Activated CD4-positive, CD25-positive, alpha-beta regulatory T cell treated with anti-CD3 and anti-CD28 coated beads, Interleukin-2, amount 50 U/mL, for 16 hours (primary cell): ENCODE measurements at places on chromosomes 3 and 15.

GRCh38 chr15:90558171-90558573 lies 28.4 kb downstream of the CRTC3 start:
- no peak for DNase-seq

GRCh38 chr3:181558870-181559269 lies 152.9 kb upstream of the SOX2 start:
- DNase-seq: no peak

- no peak for DNase-seq
Measured at GRCh38 chr3:77242371-77242770, 202.5 kb downstream of the ROBO2 start.

- no peak for DNase-seq
Measured at GRCh38 chr3:58434990-58435389, 1.4 kb upstream of the PDHB start.

- DNase-seq: no peak
Measured at GRCh38 chr3:14767245-14768051, 51.3 kb upstream of the FGD5 start.

GRCh38 chr3:24197809-24198208 lies 252.7 kb downstream of the NR1D2 start:
- no peak for DNase-seq

GRCh38 chr3:52786330-52787215 lies 8.0 kb upstream of the ITIH3 start:
- DNase-seq: no peak

DNA sequence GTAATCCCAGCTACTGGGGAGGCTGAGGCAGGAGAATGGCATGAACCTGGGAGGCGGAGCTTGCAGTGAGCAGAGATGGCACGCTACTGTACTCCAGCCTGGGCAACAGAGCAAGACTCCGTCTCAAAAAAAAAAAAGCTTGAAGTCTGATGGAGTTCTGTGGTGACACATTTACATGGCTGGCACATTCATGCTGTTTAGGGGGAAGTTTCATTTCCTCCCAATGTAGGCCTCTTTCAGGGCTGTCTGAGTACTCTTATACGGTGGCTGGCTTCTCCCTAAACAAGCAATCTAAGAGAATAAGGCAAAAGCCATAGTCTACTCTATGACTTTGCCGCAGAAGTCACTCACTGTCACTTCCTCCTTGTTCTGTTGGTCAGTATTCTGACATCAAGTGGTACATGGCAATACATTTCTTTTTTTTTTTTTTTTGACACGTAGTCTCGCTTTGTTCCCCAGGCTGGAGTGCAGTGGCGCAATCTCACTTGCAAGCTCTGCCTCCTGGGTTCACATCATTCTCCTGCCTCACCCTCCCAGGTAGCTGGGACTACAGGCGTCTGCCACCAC lies 41.2 kb downstream of the OIP5 start:
- no peak for DNase-seq

- DNase-seq: no peak
Measured at GRCh38 chr15:66766282-66767230, 64.5 kb downstream of the SMAD6 start.

DNA sequence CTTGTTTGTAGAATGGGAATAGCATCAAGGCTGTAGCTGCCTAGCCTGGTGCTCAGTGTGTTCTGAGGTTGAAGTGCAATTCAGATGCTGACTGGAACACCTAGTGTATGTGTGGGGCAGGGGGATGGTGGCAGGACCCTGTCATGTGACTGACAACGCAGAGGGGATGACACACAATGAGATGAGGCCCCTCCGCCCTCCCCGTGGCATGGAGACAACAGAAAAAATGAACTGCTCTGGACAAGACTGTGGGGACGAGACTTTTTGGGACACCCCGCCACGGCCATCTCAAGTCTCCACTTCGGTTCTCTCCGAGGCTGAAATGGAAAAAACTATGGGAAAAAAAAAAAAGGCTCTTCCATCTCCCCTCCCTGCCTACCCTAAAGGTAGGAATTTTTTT lies 10.4 kb upstream of the SEC13 start:
- DNase-seq: no peak

DNA sequence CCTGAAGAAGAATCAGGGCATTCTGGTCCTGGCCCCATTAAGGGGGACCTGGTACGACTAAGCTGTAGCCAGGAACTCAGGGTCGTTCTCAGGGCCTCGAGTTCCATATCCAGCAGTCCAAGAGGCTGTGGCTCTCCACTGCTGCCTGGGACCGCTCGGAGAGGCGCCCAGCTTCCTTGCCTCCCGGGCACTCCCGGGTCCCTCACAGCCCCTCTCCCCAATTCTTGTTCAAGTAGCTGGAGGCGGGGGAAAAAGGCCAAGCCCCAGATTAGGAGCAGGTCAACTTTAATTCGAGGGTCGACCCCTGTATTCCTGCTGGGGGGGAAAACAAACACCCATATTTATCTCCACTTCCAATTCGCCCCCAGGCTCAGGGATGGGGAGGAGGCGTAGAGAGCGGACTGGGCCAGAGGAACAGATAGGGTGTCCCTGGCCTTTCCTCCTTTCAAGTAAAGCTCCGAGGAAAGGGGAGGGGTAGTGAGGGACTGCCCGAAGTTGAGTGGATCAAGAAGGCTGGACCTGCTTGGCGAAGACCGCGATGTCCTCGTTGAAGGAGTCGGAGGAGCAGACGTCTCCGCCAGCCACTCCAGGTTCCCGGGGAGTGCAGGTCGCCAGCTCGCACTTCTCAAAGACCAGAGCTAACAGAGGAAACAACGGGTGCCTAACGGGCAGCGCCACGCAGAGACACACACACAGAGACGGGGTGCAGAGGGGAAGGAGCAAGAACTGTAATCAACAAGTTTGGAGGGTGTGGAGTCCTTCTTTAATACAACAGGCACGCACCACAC lies 4.4 kb downstream of the MEIS2 start:
- no peak for DNase-seq

GRCh38 chr3:156803952-156804741 lies 22.0 kb upstream of the LEKR1 start:
- DNase-seq: no peak

GRCh38 chr3:128950223-128950938 lies 43.5 kb downstream of the CFAP92 start:
- DNase-seq: no peak

- DNase-seq: no peak
Measured at GRCh38 chr15:66982816-66983215, 82.6 kb upstream of the SMAD3 start.

GRCh38 chr3:52373676-52374075 lies 57.6 kb downstream of the DNAH1 start:
- DNase-seq: no peak

- DNase-seq: no peak
Measured at GRCh38 chr15:45869034-45869668, 234.3 kb downstream of the SQOR start.

- DNase-seq: no peak
Measured at GRCh38 chr15:57527382-57528091, 64.2 kb upstream of the MYZAP start.

- no peak for DNase-seq
Measured at GRCh38 chr3:141379250-141379966, 11.1 kb downstream of the ZBTB38 start.
